Fibroblast of upper back skin (primary cell): ENCODE measurements at places on chromosomes 16 and 17.

DNA sequence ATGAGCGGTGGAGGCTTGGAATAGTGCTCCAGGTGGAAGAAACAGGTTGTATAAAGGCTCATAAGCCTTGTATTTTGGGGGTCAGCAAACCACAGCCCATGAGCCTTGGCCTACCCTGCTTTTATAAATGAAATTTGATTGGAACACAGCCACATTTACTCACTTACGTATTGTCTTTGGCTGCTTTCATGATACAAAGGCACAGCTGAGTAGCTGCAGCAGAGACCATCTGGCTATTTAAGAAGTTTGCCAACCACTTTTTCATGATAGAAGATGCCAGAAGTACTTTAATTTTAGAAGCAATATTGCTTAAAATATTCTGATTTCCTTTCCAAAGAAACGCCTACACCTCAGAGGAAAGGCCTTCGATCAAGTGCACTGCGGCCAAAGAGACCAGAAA lies 73.8 kb downstream of the C17orf58 start:
- DNase-seq = no peak

GRCh38 chr17:914561-914960 lies 65.0 kb downstream of the NXN start:
- no peak for DNase-seq

DNA sequence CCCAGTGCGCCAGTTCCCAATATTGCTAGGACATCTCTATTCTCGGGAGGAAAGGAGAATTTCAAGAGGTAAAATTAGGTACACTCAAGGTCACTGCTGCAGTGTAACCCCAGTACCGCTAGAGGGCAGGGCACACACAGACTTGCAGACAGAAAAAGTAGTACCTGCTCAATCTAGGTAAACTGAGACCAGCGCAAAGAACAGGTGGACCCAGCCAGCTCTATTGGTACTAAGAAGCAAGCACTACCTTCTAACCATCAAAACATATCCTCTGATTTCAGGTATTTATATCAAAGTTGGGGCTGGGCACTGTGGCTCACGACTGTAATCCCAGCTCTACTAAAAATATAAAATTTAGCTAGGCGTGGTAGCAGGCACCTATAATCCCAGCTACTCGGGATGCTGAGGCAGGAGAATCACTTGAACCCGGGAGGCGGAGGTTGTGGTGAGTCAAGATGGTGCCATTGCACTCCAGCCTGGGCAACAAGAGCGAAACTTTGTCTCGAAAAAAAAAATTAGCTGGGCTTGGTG lies 3.6 kb upstream of the WDR81 start:
- DNase-seq = peak; percentile 50

DNA sequence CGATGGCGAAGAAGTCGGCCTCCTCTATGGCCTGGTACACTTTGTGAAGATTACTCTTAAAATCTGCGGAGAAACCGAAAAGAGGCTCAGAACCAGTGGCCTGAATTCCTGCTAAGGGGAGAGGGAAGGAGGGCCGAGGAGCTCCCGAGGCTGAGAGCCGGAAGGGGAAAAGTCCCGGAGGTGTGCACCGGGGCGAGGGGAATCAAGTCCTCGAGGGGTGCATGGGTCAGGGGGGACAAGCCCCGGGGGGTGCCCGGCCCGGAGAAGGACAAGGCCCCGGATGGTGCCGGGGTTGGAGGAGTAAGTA lies 495 bp downstream of the PARN start:
- DNase-seq = no peak

GRCh38 chr17:30312226-30312625 lies 20.5 kb upstream of the BLMH start:
- no peak for DNase-seq

GRCh38 chr17:65455154-65455971 lies 106.1 kb downstream of the AXIN2 start:
- no peak for DNase-seq

GRCh38 chr16:77993111-77993985 lies 29.0 kb upstream of the CLEC3A start:
- peak; percentile 73 for DNase-seq
